Uterus (tissue), 4 donors: ENCODE measurements at places on chromosomes 11 and 22. TPM values are rescaled to one million over a fixed set of nuclear protein-coding genes. Genes with fewer than 3 reads are reported as not detected.

OR5T2 gene
- not detected for total RNA-seq

SGSM1 gene
- total RNA-seq = 0.88 TPM

LGALS12 gene
- not detected for total RNA-seq

PLAAT5 gene
- 3.7 TPM for total RNA-seq

MS4A3 gene
- total RNA-seq = not detected

NFAM1 gene
- 1.1 TPM for total RNA-seq

SYCE3 gene
- total RNA-seq = not detected

KRTAP5-1 gene
- not detected for total RNA-seq

PRRG4 gene
- 2.3 TPM for total RNA-seq

PTPRJ gene
- total RNA-seq = 6.8 TPM

NRIP3 gene
- total RNA-seq = 4.2 TPM

GPHA2 gene
- total RNA-seq = not detected

FANCF gene
- 10.4 TPM for total RNA-seq

SCGB1D2 gene
- total RNA-seq = 1.9 TPM

CCDC89 gene
- 0.77 TPM for total RNA-seq

APOL3 gene
- total RNA-seq = 104 TPM

GRCh38 chr11:46277622-46278386 lies at the start of gene CREB3L1:
TSS of gene CREB3L1 (plus strand) at chr11:46277662. CDS start at chr11:46278112, 450 bp downstream.
- peak; percentile 72 for DNase-seq

- no peak for DNase-seq
Measured at GRCh38 chr11:77042111-77042726, 8.0 kb downstream of the B3GNT6 start.

GRCh38 chr22:36374603-36375024 lies 13.2 kb downstream of the MYH9 start:
- DNase-seq = no peak

DNA sequence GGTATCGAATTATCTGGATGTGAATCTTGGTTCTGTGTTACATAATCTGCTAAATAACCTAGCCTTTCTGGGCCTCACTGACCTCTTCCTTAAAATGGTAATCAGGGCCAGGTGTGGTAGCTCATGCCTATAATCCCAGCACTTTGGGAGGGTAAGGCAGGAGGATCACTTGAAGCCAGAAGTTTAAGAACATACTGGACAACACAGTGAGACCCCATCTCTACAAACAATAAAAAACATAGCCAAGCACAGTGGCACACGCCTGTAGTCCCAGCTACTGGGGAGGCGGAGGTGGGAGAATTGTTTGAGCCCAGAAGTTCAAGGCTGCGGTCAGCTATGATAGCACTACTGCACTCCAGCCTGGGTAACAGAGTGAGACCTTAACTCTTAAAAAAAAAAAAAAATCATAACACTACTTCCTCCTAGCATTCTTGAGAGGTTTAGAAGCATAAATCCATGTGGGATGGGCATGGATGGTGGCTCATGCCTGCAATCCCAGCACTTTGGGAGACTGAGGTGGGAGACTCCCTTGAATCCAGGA lies 72.5 kb downstream of the C11orf65 start:
- no peak for DNase-seq

- no peak for DNase-seq
Measured at GRCh38 chr11:109590782-109591181, 168.8 kb downstream of the C11orf87 start.

DNA sequence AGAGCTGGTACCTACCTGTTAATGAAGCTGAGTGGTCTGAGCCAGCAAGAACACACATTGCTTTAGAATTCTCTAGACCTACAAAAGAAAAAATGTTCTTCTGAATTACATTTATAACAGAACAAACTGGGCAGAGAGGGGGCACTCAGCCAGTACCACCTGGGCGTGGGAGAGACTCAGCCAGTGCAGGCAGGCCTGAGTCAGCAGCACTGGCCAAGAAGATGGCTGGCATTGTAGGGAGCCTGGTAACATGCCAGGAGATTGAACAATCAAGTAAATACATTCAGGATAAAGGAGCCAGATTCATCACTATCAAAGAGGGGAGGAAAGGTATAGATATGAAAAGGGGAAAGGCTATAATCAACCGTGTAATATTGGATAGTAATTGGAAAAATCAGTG lies 19.9 kb downstream of the SERGEF start:
- no peak for DNase-seq

DNA sequence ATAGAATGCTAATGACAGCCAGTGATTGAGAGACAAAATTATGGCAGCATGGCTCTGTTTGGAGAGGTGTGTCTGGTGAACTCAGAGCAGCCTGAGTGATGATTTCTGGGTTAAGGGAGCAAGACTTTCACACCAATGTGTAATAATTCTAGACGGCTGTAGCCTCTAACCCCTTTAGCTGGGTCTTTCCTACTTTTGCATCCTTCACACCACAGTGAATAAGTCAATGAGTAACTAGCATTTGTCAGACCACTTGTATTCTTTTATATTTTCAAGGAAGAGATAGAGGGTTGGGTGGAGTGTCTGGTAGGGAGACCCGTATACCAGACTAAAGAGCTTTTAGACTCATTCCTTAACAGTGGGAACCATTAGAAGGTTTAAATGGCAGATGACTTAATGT lies 50.4 kb downstream of the ATXN10 start:
- DNase-seq = no peak

GRCh38 chr11:112826026-112826425 lies 135.2 kb upstream of the NCAM1 start:
- no peak for DNase-seq

DNA sequence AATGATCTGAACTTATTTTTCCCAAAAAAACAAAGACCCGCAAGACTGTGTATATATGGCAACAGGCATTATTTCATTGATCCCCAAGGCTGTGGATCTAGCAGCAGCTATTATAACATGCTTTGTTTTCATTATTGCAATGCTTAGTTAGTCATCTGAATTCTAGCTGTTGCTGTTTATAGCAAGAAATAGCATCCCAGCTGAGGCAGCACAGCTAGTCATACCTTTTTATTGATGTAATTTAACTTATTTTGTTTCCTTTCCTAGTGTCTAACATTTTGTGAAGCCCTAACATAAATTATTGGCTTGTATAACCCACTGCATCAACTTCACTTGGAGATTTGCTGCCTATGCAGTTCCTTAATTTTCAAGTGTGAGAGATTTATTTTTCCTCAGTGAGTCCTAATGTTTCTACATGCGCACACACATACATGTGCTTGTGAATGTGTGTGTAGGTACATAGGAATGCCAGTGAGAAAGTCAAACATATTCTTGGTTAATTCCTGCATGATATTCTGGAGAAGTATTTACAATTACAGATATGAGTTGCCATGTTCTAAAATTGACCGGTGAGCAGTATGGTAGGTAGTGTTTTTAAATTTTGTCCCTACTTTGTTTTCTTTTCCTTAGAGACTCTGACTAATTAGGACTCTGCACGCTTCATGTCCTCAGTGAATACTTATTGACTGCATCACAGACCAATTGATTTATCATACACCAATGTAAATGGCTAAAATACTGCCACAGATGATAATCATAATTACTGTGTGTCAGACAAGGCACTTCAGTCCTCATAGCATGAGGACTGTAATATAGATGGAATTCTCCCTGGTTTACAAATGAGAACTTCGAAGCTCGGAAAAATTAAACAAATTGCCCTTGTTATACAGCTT lies 119.3 kb downstream of the WNT11 start:
- no peak for DNase-seq

- no peak for DNase-seq
Measured at GRCh38 chr11:134527382-134528243, 115.6 kb upstream of the B3GAT1 start.

DNA sequence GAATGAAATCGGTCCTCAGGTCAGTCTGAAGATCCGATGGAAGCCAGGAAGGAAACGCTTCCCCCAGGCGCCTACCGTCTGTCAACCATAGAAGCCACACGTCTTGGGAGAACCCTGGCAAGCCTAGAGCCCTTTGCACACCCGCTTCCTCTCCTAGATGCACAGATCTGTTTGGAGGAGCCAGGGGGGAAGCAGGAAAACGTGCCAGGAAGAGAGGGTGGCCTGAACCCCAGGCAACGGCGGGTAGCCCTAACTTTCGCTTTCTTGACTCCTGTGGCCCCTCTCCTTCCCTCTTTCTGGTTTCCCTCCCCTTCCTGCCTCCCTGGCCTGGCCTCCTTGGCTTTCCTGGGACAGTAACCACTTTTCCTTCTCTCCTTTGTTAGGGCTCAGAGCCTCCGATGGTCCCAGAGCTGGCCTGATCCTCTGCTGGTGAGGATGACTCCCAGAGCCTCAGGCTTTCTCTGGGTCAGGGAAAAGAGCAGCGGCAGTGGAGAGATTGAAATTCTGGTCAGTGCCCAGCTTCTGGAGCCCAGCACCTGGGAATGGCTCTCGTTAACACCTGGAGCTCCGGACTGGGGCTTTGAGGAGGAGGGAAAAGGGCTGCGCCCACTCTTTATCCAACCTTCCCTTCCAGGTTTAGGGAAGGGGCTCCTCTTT lies 2.1 kb downstream of the FXYD6 start:
- no peak for DNase-seq

GRCh38 chr22:44668886-44669521 lies 33.0 kb upstream of the PRR5 start:
- DNase-seq = no peak

DNA sequence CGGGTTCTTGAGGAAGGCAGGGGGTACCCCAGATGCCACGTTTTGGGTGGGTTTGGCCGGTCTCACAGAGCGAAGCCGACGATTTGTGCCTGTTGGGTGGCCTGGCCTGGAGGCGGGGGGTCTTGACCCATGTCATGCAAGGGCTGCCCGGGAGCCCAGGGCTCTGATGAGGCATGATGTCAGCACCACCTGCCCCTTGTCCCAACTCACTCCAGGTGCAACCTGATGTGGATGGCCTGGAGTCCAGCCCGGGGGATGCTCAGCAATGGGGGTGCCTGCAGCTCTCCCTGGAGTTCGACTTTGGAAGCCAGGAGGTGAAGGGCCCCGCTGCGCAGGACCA lies 851 bp downstream of the SYT8 start:
- no peak for DNase-seq

DNA sequence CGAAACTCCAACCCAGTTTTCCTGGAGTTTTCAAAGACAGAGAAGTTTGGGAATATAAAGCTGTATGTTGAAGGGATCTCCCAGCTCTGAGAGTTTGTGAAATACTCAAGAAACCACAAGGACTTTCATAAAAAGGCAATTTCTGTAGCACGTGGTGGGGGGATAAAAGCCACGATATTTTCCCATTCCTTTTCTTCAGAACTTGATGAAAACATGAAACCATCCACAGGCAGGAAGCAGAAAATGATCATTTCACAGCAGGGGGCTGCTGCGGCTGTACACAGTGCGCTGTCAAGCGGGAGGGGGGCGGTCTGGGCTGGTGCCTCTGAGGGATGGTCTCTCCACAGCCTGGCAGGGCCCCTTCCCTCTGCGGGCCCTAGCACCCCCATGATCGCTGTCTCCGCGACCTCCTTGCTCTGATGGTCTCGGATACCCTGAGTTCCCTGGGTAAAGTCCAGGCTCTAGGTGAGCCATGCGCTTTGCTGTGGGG lies 423.2 kb downstream of the MN1 start:
- no peak for DNase-seq

GRCh38 chr11:11661326-11662040 lies 39.7 kb upstream of the GALNT18 start:
- no peak for DNase-seq

GRCh38 chr11:27963370-27963769 lies 144.6 kb downstream of the KIF18A start:
- DNase-seq = no peak

DNA sequence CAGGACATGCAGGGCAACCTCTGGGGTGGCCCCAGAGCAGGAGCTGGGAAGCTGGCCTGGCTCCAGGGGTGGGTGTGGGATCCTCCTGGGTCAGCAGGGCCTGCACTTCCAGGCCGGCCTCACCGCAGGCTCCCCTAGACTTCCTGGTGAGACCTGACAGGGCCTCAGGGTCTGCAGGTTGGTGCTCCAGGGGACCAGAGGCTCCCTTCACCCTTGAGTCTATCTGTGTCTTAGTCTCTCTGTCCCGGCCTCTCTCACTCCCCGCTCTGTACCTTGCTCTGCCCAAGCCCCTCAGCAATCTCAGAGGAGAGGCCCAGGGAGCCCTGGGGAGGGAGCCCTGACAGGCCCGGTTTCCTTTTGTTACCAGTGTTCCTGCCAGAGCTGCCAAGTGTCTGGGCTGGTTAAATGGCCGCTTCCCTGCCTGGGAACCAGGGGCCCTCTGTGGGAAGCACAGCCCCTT lies 13.9 kb downstream of the CD82 start:
- DNase-seq = no peak

DNA sequence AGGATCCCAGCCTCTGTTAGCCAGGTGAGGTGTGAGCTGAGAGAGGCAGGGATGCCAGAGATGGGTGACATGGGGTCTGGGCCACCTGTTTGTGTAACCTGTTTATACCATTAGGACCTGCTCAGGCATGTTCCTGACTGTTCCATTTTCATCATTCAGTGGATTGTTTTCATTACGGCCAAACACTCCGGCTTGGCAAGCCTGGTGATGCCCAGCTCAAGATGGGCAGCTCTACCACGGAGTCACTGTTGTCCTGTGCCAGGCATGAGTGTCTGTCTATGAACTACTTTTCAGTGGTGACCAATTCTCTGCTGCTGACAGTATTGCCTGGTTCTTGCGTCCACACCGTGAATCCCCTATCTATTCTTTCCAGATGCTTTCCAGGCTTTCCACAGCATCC lies 71.5 kb upstream of the SLC22A12 start:
- DNase-seq = no peak

DNA sequence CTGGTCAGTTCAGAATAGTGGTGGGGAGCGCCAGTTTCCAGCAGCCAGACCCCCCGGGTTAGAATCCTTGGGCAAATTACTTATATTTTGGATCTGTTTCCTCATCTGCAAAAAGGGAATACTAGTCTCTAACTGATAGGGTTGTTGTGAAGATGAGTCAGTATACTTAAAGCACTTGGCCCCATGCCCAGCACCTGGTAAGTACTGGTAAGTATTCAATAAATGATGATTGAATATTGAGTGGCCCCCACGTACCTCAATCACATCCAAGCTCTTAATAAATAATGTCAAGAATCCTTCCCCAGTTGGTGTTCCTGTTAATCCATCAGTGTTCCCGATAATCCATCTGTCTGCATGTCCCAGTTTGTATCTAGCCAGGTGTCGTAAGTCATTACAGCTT lies 12.1 kb downstream of the ACP2 start:
- DNase-seq = no peak

GRCh38 chr22:45552580-45553350 lies 50.1 kb downstream of the FBLN1 start:
- DNase-seq = peak; percentile 57

- no peak for DNase-seq
Measured at GRCh38 chr11:116124922-116125714, 620.9 kb upstream of the CADM1 start.

DNA sequence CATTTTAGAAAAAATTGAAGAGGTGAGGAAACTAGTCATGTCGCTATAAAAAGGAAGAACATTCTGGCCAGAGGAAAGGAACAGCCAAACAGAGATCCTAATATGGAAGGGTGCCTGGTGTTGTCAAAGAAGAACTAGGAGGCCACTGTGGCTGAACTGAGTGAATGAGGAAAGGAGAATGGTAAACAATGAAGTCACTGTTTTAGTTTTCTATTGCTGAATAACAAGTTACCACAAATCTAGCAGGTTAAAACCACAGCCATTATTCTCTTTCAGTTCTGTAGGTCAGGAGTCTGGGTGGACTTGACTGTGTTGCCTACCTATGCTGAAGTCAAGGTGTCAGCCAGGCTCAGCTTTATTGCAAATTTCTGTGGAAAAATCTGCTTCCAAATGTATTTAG lies 549.3 kb upstream of the CCDC90B start:
- no peak for DNase-seq
